Left cardiac atrium (tissue), 4 donors: ENCODE measurements at places on chromosomes 6 and 20. TPM values are rescaled to one million over a fixed set of nuclear protein-coding genes. Genes with fewer than 3 reads are reported as not detected.

PXDC1 gene
- 32.8 TPM for total RNA-seq

CFB gene
- total RNA-seq = 113 TPM

DCBLD1 gene
- 4.1 TPM for total RNA-seq

GFRAL gene
- total RNA-seq = not detected

GABRR1 gene
- not detected for total RNA-seq

TREM1 gene
- total RNA-seq = 3.0 TPM

RNF114 gene
- 48.7 TPM for total RNA-seq

PPDPF gene
- 241 TPM for total RNA-seq

C20orf204 gene
- 1.0 TPM for total RNA-seq

CST2 gene
- not detected for total RNA-seq

DNA sequence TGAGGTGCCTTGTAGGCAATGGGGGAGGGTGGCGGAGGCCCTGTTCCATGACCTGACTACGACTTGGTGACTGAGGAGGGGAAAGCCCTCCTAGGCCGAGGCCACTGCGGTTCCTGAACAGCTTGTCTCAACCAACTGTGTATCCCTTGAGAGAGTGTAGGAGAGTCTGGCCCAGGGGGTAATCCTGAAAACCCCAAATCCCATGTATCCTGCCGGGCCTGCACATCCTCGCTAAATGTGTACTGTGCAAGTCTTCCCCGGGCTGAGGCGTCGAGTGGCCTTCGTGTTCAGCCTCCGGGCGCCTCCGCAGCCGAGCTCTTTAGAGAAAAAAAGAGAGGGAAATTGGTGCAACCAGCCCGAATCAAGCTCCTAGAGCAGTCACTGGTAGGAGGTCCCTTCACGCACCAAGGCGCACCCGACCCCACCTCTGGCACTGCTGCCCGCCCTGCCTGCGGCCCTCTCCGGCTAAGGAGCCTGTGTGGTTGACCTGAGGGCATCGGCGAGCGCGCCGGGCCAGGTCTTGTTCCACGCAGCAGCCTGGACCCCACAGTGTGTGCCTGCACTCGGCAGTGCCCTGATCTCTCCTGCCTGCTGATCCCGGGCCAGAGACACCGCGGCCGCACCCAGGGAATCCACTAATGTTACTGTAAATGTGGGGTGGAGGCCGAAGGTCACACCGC lies 7.3 kb downstream of the SIM1 start:
- no peak for DNase-seq

- no peak for DNase-seq
Measured at GRCh38 chr6:2581011-2581410, 169.7 kb downstream of the MYLK4 start.

- no peak for DNase-seq
Measured at GRCh38 chr6:85412911-85413430, 36.9 kb upstream of the NT5E start.

DNA sequence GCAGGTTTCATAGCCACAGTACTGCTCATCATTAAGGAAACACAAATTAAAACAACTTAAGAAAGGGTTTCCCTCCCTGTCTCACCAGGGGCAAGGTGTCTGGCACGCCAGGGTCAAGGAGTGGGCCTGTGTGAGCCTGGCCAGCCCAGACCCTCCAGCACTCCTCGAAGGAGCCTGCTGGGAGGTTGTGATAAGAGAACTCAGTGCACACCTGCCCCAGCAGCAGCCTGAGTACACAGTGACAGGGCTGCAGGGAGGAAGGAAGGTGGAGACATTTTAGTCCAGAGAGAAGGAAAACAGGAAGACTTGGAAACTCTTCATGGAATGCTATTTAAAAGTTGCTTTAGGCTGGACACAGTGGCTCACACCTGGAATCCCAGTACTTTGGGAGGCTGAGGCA lies 14.1 kb downstream of the NINL start:
- DNase-seq = no peak

GRCh38 chr6:35359744-35360348 lies 17.5 kb downstream of the PPARD start:
- DNase-seq = peak; percentile 37

DNA sequence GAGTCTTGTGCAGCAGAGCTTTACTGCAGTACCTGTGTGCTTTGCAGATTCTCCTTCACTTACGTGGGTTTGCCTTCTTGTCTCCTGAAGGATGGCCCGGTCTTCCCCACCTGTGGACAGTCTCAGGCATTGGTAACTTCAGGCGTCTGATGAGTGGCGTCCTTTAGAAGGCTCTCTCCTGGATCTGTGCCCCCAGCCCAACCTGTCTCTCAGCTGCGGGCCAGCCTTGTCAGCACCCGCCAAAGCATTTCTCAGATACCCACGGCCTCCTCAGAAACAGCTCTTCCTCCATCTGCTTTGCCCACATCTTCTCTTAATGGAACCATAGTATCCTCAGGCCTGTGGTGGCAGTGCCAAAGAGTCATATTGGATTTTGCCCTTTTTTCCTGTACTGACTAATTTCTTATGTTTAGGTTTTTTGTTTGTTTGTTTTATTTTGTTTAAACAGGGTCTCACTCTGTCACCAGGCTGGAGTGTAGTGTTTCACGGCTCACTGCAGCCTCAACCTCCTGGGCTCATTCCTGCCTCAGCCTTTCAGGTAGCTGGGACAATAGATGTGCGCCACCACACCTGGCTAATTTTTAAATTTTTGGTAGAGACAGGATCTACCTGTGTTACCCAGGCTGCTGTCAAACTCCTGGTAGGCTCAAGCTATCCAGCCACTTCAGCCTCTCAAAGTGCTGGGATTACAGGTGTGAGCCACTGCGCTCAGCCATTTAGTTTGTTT lies 96.6 kb downstream of the ARID1B start:
- DNase-seq = no peak

- peak; percentile 62 for DNase-seq
Measured at GRCh38 chr20:5000263-5001173, 792 bp downstream of the SLC23A2 start.

DNA sequence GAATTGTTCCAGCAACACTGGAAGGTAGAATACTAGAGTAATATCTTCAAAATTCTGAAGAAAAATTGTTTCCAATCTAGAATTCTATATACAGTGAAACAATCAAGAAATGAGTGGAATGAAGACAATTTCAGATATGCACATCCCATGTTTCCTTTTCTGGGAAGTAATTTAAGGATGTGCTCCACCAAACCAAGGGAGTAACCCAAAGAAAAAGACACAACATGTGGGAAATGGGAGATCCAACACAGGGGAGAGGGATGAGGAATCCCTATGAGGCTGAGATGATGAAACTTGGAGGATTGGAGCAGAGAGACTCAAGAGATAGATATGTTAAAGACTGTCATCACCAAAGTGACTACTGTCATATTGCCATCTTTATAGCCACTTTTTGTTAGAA lies 9.8 kb upstream of the RNF24 start:
- DNase-seq = no peak

DNA sequence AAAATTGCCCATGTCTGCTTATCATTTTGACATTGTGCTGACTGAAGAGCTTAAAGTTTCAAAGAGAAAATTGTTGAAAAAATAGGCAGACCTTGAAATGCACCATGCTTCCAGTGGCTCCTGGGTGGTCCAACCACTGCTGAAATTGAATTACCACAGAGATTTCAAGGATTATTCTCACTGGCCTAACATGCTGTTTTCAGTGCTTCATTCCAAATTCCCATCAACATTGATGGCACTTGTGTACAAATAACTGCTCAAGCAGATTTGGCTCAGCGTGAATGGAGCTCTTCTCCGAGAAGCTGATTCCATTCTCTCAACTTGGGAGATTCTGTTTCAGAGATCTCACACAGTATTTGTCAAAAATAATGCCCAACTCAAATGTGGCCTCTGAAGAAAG lies 75.5 kb downstream of the LAMA4 start:
- DNase-seq = no peak

DNA sequence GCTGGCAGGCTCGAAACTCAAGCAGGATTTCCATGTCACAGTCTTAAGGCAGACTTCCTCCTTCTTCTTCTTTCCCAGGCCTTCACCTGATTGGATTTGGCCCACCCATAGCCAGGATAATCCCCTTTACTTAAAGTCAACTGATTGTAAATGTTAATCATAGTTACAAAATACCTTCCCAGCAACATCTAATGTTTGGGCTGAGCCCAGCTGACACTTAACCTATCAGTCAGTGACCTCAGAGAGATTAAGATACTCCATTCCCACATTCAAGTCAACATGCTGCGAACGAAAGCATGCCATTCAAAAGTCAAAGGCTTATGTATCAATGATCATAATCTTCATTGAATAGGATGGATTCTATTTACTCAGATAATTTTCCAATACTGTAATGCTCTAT lies 16.0 kb downstream of the MAP7 start:
- DNase-seq = no peak

GRCh38 chr6:130814506-130814905 lies 12.7 kb upstream of the SMLR1 start:
- DNase-seq = no peak

DNA sequence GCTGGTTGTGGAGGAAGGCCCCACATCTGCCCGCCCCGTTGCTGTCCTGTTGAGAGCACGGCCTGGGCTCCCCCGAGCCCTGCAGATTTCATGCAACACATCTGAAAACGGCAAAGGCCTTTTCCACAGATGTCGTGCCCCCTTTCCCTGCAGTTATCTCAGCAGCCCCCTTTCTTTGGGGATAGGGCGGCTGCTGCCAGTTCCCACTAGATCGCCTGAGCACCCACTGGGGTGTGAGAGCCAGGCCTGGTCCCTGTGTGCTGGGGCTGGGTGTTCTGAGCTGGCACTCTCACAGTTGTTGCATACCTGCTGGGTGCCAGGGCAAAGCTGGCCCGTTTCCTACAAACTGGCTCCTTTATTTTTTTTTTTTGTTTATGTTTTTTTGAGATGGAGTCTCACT lies 12.3 kb upstream of the MTG2 start:
- DNase-seq = no peak
